ENCODE measurements at places on chromosomes 7 and 10. TPM values are rescaled to one million over a fixed set of nuclear protein-coding genes. Genes with fewer than 3 reads are reported as not detected.

CDH23 gene
- 6.0 TPM for total RNA-seq

CALN1 gene
- 0.18 TPM for total RNA-seq

ITGB8 gene
- total RNA-seq, result not detected

GIMAP4 gene
- total RNA-seq, result 215 TPM

ANTXRL gene
- total RNA-seq, result not detected

CDC14C gene
- not detected for total RNA-seq
